ENCODE measurements at places on chromosomes 11 and 22.

DNA sequence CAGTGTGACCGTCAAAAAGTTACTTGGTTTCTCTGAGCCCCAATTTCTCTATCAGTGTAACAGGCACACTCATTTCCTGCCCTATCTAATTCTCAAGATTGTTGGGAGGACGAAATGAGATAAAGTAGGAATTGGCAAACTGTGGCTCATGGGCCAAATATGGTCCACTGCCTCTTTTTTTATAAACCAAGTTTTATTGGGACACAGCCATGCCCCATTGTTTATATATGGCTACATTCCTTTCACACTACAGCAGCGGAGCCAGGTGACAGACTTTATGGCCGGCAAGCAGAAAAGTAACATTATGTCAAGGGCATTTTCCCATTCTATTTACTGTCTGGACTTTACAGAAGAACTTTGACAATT is 116.7 kb upstream of the TIMP3 start:
- DNase-seq: no peak

DNA sequence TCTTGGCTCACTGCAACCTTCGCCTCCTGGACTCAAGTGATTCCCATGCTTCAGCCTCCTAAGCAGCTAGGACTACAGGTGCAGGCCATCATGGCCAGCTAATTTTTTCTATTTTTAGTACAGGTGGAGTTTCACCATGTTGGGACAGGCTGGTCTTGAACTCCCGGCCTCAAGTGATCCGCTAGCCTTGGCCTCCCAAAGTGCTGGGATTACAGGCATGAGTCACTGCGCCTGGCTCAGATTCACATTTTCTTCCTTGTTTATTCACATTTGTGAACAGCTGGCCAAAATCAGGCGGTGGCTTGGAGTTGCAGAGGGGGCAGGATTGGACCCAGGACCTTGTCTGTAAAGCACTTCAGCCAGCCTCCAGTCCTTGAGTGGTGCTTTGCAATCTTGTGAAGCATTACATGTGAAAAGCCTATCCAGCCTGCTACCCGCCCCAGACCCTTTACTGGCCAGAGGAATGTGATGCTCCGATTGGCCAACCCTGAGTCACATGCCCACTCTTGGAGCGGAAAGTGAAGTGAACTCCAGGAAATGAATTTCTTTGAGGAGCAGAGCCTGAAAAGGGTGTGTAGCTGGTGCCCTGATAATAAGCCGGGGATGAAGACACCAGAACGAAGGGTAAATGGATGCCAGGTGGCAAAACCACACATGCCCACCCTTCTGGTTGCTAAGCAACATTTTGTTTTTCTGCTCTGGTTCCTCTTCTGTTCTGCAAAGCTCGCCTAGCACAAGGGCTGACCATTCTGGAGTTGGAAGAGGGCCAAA is 62.6 kb upstream of the PTPRJ start:
- peak; percentile 19 for DNase-seq

DNA sequence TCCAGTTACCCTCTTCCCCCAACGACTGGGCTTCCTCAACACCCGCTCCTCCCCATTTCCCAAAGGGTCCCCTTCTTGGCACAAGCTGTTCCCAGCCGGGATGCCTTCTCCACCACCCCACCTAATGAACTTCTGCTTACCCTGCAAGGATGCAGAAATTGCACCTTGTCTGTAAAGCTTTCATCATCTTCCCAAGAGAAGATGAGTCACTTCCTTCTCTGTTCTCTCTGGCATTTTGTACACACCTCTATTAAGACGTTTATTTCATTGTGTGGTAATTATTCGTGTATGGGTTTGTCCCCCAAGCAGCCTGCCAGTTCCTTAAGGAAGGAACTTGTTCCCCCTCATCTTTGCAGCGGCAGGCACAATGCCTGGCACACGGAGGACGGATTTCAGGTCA is 351.1 kb downstream of the CADM1 start:
- no peak for DNase-seq

GRCh38 chr22:50204571-50204970 is 3.8 kb downstream of the SELENOO start:
- no peak for DNase-seq

DNA sequence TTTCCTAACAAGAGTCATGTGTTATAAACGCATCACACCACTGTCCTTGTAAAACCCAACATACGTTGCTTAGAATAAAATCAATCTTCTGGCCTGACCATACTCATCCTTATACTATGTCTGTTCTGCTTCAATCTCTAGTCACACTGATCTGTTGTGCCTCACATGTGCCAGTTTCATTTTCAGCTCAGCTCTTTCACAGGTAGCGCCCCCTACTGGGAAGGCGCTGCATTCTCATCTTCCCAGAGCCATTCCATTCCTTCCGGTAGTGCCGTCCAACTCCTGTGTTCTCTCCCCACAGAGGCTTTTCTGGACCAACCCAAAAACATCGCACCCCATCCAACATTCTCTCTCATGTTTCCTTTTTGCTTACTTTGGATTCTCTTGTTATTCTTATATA is 22.2 kb downstream of the CASP5 start:
- DNase-seq: no peak

- DNase-seq: peak; percentile 31
These were observed 32.7 kb downstream of the FLI1 start for GRCh38 chr11:128726458-128727139.

- no peak for DNase-seq
These were observed 7.3 kb downstream of the KCNJ1 start for GRCh38 chr11:128859563-128860441.

Measured in C1 segment of cervical spinal cord (tissue), 14 donors.